HuH-7.5 (cell line): ENCODE measurements at places on chromosomes 3 and 15.

DNA sequence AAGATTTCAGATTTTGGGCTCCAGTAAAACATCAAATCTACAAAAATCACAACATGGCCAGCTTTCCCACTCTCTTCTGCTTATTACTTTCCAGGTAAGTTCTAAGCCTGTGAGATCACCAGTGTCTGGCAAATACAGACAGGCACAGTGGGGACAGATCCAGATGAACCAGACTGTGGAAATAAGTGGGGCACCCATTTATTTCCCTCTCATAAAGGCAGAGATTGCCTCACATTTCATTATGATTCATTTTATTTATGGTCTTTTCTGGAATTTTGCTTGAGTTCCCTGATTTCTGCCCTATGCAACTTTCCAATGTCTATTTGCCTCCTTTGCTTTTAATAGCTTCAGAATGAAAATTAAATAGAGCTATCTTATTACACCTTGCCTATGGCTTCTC, 66.8 kb downstream of the GREM1 start:
- no peak for DNase-seq

GRCh38 chr3:63576846-63577245, 75.6 kb upstream of the SNTN start:
- peak; percentile 9 for DNase-seq

- no peak for DNase-seq
Observed at GRCh38 chr3:9180764-9181117, 68.7 kb downstream of the SRGAP3 start.

- no peak for DNase-seq
Observed at GRCh38 chr3:124797426-124797945, 67.2 kb downstream of the UMPS start.

DNA sequence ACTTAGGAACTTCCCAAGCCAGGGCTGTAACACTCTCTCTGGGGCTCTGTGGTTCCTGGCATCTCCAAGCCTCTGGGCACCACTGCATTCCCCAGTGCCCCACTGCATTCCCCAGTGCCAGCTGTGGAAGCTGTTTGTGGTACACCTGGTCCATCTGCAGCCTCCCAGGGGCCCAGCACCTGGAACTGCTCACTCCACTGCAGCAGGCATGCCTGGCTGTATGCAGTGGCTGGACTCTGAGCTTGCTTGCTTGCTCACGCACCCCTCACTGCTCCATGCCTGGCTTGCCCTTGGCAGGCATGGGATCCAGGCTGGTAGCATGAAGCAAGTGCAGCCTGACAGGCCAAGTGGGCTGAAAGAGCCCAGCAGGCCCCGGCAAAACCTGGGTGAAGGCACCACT, 512.1 kb downstream of the SQOR start:
- no peak for DNase-seq

DNA sequence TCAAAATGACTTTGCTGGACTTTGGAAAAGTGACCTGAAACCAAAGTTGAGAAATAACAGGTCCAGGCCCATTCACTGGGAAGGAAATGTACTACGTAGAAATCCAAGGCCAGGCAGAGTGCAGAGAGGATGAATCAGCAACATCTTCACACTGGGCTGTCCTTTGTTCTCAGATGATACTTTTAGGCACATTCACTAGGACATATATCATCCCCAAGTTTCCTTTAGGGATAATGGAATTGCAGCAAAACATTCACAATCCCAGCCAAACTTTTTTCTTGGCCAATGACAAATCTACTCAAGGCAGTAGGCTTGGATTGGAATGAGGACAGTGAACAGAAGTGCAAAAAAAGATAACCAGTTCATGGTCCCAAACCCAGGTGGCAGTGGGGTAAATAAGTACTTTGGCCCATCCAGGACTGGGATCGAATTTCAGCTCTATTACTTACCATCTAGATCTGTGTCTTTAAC, 75.1 kb downstream of the CLDN11 start:
- DNase-seq: no peak

DNA sequence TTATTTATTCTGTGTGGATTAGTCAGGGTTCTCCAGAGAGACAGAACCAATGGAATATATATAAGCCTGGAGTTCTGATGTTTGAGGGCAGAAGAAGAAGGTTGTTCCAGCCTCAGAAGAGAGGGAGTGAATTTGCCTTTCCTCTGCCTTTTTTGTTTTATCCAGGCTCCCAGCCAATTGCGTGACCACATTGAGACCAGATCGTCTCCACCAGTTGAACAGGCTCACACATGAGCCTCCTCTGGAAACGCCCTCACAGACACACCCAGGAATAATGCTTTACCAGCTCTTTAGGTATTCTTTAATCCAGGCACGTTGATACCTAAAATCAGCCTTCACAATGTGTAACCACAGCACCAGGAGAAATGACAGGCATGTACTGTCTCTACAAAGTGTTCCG, 923.1 kb downstream of the TBL1XR1 start:
- no peak for DNase-seq

DNA sequence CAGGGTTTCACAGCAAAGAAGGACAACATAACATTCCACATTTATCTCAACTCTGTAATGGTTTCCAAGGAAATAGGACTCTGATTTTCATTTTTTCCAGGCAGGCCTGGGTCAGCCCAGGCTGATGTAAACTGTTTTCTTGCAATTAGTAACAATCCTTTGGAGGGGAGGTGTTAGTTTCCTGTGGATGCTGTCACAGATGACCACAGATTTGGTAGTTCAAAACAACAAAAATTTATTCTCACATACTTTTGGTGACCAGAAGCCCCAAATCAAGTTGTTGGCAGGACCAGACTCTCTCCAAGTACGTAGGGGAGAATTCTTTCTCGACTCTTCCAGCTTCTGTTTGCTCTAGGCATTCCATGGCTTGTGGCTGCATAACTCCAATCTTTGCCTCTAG, 88.0 kb downstream of the EDEM1 start:
- DNase-seq: no peak

DNA sequence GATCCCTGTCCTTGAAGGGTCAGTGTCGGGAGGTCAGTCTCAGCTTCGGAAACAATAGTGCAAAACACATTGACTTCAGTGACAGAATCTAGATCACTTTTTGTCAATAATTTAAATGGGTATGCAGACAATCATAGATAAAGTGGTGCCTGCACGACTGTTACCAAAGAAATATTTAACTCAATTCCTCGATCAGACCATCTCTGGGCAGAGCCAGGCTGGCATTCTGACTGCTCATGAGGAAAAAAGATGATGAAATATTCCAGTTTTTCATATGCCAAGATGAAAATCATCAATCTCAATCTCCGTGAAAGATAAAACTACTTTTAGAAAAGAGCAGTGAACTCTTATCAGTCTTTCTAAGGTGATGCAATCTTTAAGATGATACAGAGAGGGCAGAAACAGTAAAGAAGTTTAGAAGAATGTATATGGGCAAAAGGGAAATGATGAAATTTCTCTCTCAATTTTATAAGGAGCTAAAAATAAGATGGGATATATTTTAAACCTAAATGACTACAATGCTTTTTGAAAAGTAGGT, 169.9 kb downstream of the WDR72 start:
- no peak for DNase-seq

- DNase-seq: no peak
Observed at GRCh38 chr15:64586984-64587383, 126.6 kb downstream of the ZNF609 start.

GRCh38 chr15:81323944-81324881, at the start of gene STARD5:
Gene STARD5 (minus strand): TSS chr15:81324141. CDS start chr15:81324099, 42 bp downstream.
- DNase-seq: peak; percentile 96

DNA sequence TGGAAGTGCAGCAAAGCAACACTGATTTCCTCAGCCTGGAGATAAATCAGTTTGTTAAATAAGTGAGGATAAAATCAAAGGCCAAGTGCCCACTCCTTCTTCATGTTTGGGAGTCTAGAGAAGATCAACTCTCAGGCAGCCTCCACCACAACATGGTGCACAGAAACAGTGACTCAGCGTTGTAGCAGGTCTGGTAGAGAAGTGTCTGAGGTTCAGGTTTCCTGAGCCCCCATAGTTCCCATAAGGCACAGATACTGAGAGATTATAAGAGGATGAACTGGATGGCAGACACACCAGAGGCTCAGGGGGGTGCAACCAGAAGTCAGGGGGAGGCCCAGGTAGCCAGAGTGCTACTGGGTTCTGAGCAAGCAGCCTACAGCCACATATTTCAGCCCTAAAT, 166.7 kb downstream of the FRMD5 start:
- no peak for DNase-seq

- no peak for DNase-seq
Observed at GRCh38 chr15:81284256-81285031, 39.5 kb downstream of the STARD5 start.

- DNase-seq: no peak
Observed at GRCh38 chr3:54889731-54890130, 38.1 kb downstream of the LRTM1 start.

DNA sequence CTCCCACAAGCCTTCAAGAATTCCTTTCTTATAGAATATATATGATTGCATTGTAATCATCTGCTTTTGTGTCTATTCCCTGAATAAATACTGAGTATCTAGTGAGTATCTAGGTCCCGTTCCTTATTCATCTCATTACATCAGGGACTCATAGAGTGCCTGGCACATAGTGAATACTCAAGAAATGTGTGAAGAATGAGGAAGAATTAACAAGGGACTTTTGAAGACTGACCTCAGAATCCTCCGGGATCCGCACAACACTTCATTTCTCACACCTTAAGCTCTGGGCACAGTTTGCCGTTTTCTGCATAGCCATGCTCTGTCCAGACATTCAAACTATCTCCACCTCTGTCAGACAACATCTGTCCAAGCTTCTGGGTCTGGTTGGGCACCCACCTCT, 108.8 kb downstream of the STAC start:
- DNase-seq: no peak

DNA sequence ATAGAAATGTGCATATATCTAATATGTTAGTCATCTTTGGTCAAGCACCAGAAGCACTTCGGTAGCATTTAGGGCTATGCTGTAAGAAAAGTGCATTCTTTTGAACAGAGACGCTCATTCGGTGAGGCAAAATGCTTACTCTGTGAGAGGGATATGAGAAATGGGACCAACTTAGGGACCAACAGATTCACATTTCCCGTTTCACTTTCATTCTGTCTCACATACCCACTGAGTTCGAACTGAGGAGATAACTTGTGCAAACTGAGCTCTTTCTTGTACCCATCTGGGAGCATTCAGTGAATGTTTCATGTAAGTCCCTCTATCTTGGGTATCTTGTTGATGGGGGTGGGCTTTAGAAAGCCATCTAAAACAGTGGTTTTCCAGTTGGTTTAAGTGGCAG, 135.3 kb downstream of the FEZF2 start:
- no peak for DNase-seq

DNA sequence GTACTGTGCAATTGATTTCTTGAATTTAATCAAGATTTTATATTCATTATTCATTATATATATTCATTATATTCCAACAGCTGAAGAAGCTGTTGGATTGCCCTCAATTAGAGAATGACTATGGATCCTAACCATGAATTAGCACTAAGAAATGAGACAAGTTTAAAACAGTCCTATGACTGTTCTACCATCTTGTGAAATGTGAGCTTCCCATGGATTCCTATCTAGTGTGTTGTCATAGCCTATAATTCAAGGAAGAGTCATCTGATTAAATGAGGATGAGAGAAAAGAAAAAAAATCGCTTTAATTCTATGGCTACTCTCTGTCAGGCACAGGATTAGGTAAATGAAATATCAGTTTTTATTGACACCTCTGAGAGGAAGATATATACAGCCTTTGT, 696.6 kb upstream of the NAALADL2 start:
- DNase-seq: no peak

DNA sequence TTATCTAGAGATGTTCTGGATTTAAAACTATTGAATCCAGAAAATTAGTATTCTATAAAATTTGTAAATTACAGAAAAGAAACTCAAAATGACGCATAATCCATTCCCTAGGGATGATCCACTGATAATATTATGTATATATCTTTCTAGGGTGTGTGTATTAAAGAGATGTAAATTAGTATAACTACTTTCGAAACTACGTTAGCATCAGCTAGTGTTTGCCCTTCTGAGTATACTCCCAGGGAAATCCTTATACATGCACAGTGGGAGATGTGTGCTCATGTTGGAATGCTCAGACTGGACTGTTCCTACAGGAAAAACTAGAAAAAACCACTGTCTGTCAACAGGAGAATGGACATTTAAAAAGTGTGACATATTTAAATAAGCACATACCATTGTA, 36.4 kb downstream of the ACAA1 start:
- DNase-seq: no peak

- no peak for DNase-seq
Observed at GRCh38 chr15:63166219-63166618, 8.9 kb upstream of the RPS27L start.

- no peak for DNase-seq
Observed at GRCh38 chr15:91407269-91407889, 307.3 kb downstream of the SV2B start.

GRCh38 chr15:91135201-91136130, 35.4 kb downstream of the SV2B start:
- DNase-seq: no peak

DNA sequence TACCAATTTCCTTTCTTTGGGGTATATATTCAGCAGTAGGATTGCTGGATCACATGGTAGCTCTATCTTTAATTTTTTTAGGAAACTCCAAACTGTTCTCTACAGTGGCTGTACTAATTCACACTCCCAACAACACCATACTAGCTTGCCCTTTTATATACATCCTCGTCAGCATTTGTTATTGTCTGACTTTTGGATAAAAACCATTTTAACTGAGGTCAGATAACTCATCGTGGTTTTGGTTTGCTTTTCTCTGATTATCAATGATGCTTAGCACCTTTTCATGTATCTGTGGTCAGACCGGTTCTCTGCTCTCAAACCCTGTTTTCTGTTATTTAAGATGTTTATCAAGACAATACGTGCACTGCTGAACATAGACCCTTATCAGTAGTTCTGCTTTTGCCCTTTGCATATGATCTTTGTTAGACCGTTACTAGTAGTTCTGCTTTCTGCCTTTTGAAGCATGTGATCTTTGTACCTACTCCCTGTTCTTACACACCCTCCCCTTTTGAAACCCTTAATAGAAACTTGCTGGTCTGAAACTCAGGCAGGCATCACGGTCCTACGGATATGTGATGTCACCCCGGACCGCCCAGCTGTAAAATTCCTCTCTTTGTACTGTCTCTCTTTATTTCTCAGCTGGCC, 474.3 kb downstream of the RSL24D1 start:
- DNase-seq: no peak

- DNase-seq: no peak
Observed at GRCh38 chr3:155302481-155302880, 9.0 kb upstream of the STRIT1 start.

DNA sequence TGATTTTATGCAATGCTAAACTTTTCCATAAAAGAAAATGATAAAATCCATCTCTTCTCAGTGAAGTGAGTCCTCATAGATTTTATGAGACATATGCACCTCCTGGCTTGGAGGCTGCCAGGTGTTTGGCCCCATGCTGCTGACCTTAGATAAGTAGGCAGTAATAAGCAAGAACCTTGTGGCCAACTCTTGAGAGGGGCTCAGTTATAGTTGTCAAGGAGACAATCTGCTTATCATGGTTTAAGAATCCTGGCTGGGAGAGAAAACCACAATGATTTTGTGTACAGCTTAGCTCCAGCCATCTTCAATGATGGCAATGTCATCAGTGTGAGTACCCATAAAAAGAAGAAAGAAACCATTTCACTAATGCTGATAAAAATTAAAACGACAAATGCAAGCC, 252.1 kb downstream of the CPNE4 start:
- no peak for DNase-seq

- DNase-seq: peak; percentile 40
Observed at GRCh38 chr3:160577556-160578195, 12.3 kb upstream of the KPNA4 start.
